ENCODE measurements at places on chromosomes 7 and 10.

DNA sequence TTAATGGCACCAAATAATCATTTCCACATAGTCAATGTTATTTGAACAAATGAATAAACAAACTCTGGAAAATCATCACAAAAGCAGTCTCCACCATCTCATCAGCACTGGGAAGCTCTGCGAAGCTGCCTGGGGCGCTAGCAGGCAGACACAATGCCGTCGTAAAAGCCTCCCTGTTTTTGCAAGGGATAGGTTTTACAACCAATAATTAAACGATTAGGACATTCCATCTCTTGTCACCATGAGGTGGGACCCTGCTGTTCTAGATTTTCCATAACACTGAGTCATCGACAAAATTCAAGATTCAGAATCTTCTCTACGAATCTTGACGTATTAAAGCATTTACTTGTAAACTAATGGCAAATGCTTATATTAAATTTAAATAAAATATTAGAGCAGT, 172.8 kb upstream of the AKR1E2 start:
- no peak for DNase-seq

DNA sequence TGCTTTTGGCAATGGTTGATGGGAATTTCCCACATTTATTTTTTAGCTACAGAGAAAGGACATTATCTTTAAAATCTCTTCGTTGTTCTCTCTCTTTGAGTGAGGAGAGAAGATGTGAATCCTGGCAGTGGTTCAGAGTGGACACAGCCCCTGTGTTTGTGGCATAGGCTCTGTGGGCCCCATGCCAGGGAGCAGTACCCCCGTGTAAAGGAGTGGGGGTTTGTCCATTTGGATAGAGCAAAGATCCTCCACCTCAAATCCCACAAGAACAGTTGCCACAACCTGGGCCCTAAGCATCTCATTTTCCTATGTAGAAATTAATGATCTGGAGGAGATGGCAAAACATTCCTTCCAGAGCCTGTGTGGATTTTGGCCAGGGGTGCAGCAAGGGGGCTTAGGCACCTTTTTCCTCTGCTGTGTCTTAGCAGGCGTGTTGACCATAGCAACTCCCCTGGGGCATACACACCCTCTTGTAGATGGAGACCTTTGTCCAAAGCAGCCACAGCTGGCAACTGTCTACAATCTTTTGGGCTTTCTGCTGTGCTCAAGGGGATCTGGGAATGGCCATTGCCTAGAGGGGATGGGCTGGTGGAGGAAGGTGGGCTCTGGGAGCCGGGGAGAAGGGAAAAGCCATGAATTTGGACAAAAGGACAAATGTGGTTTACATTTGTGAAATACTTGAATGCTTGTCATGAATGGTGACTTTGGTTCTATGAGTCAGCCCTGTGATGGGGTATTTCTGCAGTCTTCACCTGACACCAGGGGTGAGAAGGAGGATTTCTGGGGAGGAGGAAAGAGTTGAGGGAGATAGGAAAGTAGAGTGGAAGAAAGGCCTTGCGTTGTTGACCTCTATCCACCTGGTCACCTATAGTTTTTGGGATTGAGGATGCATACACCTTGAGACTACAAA, 92.0 kb downstream of the TCF7L2 start:
- no peak for DNase-seq

- DNase-seq = no peak
Measured at GRCh38 chr10:112834751-112835181, 115.3 kb upstream of the TCF7L2 start.

DNA sequence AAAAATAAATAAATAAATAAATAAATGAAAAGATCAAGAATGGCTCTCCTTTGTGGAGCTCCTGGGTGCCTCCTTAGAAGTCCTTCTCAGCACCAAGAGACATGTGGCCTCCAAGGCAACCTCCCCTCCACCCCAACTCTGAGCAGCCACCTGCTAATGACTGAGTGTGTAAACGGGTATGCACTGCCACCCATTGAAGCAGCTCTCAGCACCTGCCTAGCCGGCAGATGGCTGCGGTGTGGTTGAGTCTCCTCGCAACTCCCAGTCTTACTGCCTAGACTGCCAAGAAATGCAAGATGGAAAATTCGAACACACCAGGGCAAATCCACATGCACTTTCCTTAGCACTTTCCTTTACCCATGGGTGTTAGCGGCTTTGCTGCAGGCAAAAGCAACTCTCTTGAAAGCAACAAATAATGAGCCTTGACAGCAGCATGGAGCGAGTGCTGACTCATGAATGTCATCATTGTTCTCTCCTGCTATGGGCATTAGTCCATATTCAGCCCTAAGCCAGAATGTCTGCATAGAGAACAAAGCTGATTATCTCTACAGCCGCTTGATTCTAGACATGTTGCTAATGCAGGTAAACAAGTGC, 913.9 kb upstream of the AUTS2 start:
- DNase-seq = no peak
